SW 1271 (cell line): ENCODE measurements at places on chromosomes 4 and X.
A peak's percentile ranks its signal among the peaks of the same experiment; 100 is the strongest.

GRCh38 chr4:143202824-143203223 is 18.1 kb downstream of the USP38 start:
- peak; percentile 1 for DNase-seq

DNA sequence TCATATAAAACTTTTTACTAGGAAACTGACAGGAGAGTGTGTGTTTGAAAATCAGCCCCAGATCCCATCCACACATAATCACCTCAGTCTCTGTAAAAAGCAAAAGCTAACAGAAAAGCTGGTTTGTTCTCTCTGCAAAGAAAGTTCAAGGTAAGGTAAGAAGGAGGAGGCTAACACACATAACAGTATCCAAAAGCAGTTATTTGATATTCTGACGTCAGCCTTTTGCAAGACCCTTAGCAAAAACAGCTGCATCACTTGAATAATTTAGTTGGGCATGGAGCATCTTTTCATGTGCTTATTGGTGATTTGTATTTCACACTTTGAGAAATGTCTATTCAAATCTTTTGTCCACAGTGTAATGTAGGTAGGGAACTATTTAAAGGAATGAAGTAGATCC is 5.5 kb downstream of the TCEAL9 start:
- no peak for DNase-seq

- DNase-seq, result no peak
Measured at GRCh38 chr4:12499693-12500092, 984.4 kb downstream of the RAB28 start.

GRCh38 chr4:70364002-70364401 is 3.4 kb downstream of the SMR3A start:
- DNase-seq, result no peak

DNA sequence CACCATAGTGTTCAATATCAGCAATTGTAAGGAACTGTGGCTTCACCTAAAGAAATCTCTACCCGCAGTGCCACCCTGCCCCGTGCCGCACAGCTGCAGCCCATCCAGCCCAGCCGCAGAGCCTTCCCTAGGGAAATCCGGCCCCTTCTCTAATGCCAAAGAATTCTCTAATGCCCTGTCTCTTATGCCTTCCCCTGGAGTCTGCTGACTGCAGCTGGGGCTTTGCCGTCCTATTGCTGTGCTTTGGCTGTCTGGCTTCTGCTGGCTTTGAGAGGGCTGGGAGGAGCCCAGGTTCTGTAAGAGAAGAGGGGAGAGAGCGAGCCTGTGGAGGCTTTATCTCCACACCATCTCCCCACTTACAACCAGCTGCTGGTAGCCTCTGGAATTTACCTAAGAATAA is 85.9 kb upstream of the HELT start:
- DNase-seq, result no peak

DNA sequence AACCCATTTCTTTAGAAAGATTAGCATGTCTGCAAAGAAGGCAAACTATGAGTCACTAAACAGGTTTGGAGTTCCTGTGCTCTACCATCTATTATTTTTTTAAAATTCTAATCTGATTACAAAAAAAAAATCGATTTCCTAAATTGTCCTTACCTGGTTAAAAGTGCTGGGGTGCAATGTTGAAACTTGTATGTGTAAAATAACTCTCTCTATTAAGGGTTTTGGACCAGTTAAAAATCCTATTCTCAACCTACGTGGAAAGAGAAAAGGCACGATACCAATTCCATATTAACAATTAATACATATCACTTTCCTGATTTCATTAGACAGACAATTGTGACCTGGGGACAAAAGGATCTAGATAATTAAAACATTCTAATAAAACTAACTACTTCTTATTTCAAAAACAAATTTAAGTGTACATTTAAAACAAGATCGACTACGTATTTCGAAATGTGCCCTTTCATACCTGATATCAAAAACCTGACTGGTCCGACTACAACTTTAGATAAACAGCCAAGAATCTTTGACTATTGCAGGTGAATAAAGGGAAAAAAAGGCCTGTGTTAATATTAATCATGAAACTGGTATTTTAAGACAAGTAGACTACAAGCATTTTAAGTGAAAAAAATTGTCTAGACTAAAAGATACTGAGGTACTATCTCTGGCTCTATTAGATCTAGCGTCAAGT is 21.2 kb downstream of the AADAT start:
- DNase-seq, result no peak

GRCh38 chr4:47383829-47384427 is 79.6 kb downstream of the COMMD8 start:
- peak; percentile 43 for DNase-seq

- no peak for DNase-seq
Measured at GRCh38 chr4:165204462-165204830, 2.9 kb upstream of the KLHL2 start.

DNA sequence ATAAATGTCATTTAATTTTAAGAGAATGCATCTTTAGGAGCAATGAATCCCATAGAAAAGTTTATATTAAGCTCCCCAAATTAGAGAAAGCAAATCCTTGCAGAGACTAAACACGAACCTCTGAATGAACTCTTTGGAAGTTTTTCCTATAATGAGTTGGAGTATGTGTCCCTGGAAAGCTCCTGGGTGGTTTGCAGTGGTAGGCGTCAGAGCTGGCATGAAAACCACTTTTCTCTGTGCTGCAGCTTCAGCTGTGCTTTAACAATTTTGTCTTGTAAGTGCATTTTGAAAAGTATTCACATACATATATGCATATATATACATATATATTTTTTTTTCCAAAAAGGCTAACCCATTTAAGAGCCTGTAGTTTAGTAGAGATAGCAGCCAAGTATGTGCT is 148.7 kb upstream of the TBC1D9 start:
- no peak for DNase-seq

DNA sequence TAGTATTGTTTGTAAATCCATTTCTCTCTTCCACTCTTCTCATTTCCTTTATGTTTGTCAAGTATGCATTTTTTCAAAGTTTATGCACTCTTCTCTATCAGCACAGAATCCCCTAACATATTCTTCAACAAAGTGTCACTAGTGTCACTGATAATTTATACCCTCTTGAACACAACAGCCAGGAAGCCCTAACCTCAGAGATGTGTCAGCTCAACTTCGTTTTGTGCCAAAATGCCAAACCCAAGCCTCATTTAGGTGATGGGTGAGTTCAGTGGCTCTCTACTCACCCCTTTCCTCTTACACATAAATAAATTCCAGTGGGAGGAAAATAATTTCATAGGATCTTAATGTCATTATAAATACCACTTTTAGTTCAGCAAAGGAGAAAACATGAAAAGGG is 22.4 kb upstream of the P2RY10 start:
- no peak for DNase-seq

- peak; percentile 30 for DNase-seq
Measured at GRCh38 chr4:150769248-150769647, 187.3 kb downstream of the MAB21L2 start.

- DNase-seq, result no peak
Measured at GRCh38 chrX:71669492-71669891, 2.1 kb downstream of the LOC101059915 start.

- DNase-seq, result no peak
Measured at GRCh38 chrX:11210415-11210801, 82.8 kb upstream of the AMELX start.

GRCh38 chr4:62940229-62940628 is 1469.0 kb downstream of the TECRL start:
- no peak for DNase-seq

DNA sequence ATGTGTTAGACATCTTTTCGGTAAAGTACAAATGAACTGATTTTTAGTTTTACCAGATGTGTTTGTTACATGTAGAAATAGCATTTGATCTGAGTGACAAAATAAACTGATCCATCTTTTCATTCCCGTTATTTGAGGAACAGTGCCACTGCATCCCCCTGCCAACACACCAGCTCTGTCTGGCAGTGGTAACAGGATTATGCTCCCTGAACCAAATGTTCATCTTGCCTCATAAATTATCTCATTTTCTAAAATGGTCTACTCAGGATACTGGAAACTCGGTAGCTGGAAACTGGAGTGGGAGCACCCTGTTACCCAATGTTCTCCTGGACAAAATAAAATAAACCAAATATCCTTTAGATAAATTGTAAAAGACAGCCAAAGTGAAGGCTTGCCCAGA is 171.6 kb downstream of the FAT4 start:
- DNase-seq, result no peak
